Cardiac fibroblast (primary cell): ENCODE measurements at places on chromosomes 6 and 20.

DNA sequence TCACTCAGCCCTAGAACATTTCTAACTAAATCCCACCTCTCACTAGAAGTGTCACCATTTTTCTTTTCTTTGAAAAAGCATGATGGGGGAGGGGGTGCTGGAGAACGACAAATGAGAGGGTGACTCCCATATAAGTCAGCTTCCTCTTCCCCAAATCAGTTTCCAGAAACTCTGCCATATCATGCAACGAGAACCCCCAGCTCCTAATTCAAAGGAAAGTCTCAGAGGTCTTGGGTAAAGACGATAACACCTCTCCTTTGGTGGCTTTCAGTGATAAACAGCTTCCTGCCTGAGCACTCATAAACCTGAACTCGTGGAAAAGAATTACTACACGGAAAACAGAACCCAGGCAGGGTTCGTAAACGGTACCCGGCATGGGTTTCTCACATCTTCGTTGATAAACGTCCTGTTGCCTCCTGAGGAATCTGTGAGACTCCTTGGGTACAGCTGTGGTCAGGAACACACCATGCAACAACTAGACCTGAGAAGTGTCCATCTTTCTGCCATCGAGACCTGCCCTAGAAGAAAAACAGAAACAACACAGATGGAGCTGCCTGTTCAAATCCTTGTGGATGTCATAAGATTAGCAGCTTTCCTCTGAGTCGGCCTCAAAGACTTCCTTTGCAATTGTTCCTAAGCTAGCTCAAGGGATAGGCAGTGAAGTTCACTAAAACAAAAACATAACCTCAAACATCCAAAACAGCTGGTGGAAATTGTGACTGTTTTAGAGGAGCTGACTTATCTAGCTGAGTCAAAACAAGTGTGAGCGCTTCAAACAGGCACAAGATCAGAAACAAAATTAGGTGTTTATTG is 185.8 kb upstream of the PRDM1 start:
- DNase-seq = peak; percentile 17

DNA sequence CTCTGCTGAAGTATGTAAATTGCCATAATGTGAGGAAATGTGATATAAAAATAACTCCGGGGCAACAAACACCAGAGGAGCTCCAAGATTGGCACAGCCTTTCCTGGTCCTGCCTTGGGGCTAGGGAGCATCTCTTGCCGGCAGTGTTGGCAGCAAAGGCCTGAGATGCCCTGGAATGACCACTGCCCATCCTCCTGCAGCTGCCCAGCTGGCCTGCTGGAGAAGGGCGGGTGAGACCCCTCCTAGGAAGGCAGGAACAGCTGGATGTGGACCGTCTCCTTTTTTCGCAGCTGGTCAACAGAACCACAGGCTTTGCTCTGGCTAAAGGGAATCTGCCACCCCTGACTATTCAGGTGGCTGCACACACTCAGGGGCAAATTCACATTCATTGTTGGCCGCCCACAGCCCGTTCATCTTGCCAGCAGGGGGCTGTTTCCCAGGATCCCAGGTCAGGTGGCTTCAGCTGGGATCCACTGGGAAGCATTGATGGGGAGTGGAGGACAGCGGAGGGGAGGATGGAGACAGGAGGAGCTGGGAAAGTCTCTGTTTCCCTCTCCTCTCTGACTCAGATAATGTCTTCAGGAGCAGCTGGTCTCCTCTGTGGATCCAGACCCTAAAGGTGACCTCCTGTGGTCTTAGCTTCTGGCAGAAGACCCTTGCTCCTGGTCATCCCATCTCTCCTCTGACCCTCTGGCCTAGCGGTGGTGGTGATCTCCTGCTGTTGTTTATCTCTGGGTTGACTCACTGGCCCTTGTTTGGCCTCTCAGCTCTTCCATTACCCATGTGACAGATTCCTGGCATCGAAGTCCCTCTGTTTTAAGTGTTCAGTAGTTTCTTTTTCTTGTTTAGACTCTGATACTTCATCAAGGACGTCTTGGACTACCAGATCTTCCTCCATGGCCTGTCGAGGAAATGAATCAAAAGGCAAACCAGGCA is 336.7 kb downstream of the DHX35 start:
- DNase-seq = no peak

GRCh38 chr6:150599199-150600009 is at the start of gene PLEKHG1:
TSS of gene PLEKHG1 (plus strand) at chr6:150599885. CDS start at chr6:150733682, 133,797 bp downstream.
- DNase-seq = peak; percentile 28

DNA sequence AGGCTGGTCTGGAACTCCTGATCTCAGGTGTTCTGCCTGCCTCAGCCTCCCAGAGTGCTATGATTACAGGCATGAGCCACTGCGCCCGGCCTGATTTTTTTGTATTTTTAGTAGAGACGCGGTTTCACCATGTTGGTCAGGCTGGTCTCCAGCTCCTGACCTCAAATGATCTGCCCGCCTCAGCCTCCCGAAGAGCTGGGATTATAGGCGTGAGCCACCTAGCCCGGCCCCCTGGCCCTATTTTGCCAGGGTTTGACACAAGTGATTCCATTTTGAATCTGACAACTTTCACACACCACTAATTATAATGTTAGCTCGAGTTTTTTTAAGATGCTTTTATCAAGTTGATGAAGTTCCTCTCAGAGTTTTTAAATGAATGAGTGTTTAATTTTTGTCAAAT is 25.6 kb downstream of the TTLL9 start:
- no peak for DNase-seq

DNA sequence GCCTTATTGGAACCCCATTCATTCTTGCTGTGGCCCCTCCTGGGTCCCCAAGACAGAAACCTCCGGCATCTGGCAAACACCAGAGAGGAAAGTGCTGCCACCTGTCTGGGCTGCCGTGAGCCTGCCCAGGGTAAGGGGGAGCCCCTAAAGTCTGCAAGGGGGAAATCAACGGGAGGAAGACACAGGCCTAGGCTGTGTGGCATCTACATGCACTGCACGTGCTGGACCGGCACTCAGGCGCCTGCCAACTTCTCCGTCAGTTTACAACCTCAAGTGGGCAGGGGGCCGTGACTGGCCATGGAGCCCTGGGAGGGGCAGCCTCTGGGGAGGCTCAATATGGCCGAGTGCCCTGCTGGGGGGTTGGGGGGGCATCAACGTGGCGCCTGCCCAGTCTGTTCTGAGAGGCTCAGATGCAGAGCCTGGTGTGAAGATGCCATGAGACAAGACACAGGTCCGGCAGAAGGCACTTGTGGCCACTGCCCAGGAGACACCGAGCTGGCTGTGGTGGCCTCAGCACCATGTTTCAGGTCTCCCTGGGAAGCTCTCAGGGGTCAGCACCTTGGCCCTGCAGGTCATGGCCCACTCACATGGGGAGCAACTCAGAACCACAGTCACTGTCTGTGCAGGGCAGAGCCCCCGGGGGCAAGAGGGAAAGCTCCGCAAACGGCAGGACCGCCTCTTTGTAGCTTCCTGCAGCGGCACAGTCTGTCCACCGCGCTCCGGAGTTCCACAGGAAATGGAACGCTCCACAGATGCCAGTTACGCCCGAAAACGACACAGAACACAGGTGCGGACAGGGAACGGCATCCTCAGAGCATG is 8.4 kb downstream of the UCKL1 start:
- DNase-seq = no peak

DNA sequence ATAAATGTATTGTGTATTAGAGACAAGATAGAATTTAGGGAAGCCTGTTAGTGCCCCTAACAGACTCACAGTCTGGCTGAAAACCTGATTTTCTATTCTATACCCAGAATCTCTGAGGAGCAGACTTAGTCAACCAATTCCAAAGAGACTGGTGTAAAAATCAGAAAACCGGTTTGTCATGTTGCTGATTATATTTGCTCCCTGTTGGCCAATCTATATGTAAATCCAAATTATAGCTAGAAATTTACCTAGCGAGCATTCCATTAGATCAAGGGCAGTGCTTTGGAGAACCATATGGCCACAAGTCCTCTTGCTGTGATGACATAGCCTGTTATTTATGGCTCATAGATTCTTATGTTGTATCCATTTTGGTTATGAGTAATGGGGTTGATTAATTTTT is 4.8 kb downstream of the NFYA start:
- DNase-seq = no peak

DNA sequence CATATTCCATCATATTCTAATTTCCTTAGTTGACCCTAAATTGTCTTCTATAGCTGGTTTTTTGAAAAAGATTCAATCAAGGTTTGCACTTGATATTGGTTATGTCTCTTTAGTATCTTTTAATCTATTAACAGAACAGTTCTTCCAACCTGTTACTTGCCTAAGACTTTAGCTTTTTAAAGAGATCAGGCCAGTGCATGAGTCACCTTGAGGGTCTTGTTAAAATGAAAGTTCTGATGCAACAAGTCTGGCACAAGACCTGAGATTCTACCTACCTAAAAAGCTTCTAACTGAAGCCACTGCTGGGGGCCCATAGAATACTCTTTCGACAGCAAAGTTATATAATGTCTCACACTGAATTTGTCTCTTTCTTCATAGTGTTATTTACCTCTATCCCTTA is 3.2 kb downstream of the USP45 start:
- no peak for DNase-seq

GRCh38 chr6:35677456-35677855 is 11.3 kb downstream of the FKBP5 start:
- no peak for DNase-seq

GRCh38 chr6:105896821-105897095 is 189.4 kb upstream of the PRDM1 start:
- DNase-seq = no peak

DNA sequence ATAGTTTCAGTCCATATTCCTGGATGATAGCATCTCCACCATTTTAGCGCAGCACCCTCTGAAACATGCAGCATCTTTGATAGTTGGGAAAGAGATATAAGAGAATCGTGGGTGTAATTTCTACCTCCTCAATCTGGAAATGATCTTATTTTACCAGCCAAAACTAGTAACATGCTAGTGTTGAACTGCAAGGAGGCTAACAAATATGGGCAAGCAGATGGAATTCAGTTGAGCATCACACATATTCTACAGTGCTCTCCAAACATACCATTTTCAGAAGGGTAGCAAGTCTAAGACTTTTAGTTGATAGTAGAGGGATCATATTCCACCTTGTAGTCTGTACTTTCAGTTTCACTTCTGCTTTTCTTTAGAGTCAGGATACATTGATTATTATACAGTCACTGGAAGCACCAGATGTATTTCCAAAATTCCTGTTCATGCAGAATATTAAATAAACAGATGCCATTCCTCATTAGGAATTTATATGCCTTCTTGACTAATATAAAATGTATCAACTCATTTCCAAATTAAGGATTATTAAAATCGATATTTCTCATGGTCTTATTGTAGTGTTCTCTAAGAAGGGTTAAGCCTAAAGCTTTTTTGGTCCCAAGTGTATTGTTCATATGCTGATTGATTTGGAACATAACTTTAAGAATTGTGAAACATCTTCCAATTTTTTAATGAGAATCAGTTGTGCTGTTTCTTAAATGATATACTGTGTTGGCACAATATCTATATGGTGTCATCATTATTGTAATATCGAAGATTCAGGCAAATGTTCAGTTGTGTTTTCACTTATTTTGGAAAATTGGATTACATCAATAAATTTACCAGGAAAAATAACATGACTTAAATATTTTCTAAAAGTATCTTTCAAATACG is 362.0 kb downstream of the CENPW start:
- DNase-seq = no peak

DNA sequence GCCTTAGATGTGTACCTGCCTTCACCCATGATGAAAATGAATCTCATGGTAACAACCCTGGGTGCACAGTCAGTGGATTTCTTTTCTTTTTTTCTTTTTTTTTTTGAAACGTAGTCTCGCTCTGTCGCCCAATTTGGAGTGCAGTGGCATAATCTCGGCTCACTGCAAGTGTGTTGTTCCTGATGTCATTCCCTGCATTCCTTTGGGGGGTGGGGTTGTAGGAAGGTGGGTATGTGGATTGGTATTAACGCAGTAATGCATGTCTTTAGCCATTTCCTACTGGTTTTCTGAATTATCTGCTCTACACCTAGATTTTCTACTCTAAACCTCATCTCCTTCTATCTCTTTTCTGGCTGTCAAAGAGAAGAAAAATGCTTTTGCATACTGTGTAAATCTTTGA is 146.6 kb downstream of the RNF144B start:
- DNase-seq = no peak

DNA sequence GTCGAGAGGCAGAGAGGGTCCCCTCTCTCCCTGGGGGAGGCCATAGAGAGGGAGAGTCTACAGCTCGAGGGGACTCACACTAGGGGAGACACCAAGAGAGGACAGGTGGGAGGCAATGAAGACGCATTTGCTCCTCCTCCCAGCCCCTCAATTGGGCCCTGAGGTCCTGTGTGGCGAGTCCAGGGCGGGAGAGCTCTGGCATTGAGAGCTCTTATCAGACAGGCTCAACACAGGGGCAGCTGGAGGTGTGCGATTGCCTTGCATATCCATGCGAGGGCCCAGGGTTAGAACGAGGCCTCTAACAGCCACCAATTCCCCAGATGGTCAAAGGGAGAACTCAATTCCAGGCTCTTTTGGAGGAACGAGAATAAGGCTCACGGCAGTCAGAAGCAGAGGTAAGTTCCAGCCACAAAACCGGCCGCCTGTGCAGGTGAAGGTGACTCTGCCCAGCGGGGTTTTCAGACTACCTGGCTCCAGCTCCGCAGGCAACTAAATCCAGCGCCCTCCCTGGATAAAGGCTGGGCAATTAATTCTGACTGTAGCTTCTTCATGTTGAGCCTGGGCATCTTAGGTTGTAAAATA is 94.0 kb upstream of the MPC1 start:
- DNase-seq = no peak

DNA sequence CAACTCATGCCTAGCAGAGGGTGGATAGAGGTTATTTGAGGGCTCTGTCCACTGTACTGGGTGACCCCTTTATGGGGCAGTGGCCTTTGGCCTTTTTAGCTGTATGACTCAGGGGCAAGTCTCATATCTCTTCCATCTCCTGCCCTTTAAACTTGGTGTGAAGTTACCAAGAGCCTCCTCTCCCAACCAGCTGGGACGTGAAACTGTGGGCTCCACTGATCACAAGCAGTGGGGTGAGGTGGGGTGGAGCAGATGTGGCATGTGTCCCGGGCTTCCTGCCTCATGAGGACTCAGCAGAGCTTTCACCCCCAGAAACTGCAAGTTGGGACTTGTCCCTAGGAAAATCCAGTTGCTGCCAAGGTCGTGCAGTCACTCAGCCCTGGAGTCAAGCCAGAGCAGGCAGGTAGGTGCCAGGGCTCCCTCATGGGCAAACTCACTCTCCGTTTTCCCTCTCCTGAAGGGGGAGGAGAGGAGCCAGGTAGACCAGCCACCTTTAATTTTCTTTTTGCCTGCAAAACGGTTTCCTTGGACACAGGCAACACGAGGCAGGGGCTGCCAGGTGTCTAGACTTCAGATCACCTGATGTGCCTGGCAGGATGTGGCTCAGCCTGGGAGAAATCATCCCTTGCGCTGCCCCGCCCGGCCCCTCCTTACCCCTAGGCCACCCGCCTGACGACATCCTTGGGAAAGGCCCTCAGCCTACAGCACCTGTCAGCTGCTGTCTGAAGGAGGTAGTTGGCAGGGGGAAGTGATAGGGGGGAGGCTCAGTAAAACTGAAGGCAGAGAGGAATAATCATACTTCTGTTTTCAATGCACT is 4.0 kb downstream of the CDKN1A start:
- no peak for DNase-seq

GRCh38 chr6:37569743-37570481 is 70.2 kb upstream of the CCDC167 start:
- DNase-seq = no peak
